ENCODE measurements at places on chromosomes 7 and 10.

GRCh38 chr7:47724335-47724982 is 142.5 kb upstream of the TNS3 start:
- peak; percentile 37 for DNase-seq

- no peak for DNase-seq
Measured at GRCh38 chr7:48249166-48249565, 77.9 kb downstream of the ABCA13 start.

GRCh38 chr7:37832194-37832593 is 16.2 kb upstream of the NME8 start:
- no peak for DNase-seq

GRCh38 chr10:24849051-24849450 is 103.4 kb downstream of the PRTFDC1 start:
- no peak for DNase-seq

- no peak for DNase-seq
Measured at GRCh38 chr7:86629-87028, 105.7 kb upstream of the FAM20C start.

GRCh38 chr10:75976681-75977080 is 545.3 kb downstream of the LRMDA start:
- DNase-seq, result no peak

DNA sequence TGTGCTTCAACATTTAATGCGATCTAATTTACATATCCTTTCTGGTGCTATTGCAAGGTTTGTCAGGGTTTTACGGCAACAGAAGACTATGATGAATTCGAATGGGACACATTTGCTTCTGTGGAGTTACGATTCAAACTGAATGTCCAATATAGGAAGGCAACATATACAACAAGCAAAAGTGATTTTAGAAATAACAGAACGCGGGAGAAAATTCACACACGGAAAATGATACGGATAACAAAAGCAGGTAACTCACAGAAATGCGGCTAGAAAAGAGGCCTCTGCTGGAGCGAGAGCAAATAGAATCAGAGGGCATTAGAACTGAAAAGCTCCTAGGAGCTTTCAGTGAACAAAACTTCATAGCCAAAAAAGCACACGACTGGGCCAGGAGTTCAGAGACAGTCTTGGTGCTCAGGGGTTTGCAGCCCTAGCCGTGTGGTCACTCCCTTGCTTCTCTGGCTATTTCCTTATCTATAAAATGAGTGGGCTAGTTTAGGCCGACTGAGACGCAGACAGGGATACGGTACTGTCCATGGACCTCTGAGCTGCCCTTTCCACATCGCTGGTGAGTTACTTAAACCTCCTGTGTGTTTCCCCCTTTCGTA is 557 bp upstream of the TAX1BP1 start:
- no peak for DNase-seq

- DNase-seq, result no peak
Measured at GRCh38 chr10:35046074-35046473, 44.1 kb downstream of the CUL2 start.

Measured in RCC 7860 (cell line).